ENCODE measurements at places on chromosomes 16 and 17. TPM values are rescaled to one million over a fixed set of nuclear protein-coding genes. Genes with fewer than 3 reads are reported as not detected.

GRCh38 chr17:57636274-57636673, 108.8 kb downstream of the CCDC182 start:
- DNase-seq: no peak

DNA sequence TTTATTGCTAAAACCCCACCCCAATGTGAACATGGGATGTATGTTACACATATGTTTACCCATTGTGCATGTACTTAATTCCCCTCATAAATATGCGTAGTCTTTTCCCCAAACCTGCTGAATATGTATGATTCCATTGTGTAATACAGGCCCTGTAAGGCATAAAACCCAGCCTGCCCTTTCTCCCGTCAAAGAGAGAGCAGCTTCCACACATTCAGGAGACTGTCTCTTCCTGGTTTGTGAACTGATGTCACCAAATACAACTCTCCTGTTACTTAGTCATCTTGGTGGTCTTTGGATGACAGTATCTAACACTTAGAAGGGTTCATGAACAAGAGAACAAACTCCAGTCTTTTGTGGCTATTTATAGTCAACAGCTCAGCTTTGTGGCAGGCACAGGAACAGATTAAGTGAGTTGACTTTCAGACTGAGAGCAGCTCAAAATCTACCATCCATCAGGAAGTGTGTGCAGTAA, 24.7 kb upstream of the TMC7 start:
- DNase-seq: no peak

DNA sequence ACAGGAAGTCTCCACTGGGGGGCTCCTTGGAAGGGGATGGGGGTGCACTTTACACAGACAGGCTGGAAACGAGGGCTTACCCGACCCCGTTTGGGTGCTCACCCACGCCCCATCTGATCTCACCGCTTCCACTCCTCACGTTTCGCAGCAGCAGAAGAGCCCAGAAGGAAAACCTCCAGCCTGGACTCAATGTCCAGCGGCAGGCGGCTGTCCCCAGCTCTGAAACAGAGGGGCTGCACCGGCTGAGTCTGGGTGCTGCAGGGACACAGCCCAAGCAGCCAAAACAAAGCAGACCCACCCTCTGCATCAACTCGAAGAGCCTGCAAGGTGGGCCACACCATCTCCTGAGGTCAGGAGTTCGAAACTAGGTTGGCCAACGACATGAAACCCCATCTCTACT, 3.9 kb downstream of the MEAK7 start:
- DNase-seq: no peak

DNA sequence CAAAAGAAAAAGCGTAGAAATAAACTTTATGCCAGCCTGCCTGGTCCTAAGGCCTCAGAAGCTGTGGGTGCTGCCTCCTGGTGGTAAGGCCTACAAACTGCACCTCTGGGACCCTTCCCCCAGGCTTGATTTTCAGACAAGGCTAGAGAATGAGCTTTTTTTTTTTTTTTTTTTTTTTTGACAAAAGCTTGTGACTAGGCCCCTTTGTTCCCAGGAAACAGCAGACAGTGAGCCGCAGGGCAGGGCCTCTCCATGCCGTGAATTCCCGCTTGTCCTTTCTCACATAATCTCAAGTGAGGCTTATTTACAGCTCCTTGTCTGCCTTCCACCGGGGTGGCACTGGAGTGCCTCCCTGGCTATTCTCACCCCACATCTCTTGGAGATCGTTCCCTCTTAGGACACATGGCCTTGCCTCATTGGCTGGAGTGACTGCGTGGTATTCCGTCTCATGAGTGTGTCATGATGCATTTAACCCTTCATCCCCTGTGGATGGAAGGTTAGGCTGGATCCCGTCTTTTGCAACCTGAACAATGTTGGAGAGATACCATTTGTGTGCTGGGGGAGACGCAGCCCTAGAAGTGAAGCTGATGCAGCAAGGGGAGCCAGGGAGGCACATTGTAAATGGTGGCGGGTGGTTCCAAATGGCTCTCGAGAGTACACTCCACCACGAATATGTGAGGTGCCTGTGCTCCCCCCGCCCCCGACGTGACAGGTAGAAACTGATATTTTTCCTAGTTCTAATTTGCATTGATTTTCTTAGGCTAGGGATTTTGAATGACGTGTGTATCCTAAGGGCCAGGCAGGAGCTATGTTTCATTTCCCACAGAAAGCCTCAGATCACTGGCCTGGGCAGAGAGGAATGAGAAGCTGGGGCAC, 49.6 kb downstream of the USP22 start:
- peak; percentile 80 for DNase-seq

GRCh38 chr16:87070657-87071056, 246.5 kb downstream of the C16orf95 start:
- DNase-seq: no peak

The DRC7 gene
- polyA plus RNA-seq: 3.4 TPM

Measured in left kidney (tissue), 8 donors.